Astrocyte of the hippocampus (primary cell): ENCODE measurements at places on chromosomes 5 and 9.

DNA sequence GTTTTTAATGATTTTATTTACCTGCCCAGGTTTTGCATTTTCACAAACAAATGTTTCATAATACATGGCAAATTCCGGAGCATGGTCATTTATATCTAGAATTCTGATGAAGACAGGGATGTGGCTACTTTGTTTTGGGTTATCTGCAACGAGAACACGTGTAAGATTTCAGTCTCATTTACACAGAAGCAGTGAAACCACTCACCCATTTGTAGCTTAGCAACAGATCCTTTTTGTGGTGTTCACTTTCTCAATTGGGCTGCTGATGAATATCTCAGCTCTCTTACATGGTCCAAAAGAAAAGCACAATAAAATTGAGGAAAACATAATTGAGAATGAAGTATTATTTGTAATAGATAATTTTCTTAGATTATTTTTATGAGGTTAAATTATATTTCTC is 148.6 kb downstream of the CDH9 start:
- no peak for DNase-seq

- no peak for DNase-seq
Measured at GRCh38 chr5:31759925-31760324, 121.0 kb downstream of the PDZD2 start.

DNA sequence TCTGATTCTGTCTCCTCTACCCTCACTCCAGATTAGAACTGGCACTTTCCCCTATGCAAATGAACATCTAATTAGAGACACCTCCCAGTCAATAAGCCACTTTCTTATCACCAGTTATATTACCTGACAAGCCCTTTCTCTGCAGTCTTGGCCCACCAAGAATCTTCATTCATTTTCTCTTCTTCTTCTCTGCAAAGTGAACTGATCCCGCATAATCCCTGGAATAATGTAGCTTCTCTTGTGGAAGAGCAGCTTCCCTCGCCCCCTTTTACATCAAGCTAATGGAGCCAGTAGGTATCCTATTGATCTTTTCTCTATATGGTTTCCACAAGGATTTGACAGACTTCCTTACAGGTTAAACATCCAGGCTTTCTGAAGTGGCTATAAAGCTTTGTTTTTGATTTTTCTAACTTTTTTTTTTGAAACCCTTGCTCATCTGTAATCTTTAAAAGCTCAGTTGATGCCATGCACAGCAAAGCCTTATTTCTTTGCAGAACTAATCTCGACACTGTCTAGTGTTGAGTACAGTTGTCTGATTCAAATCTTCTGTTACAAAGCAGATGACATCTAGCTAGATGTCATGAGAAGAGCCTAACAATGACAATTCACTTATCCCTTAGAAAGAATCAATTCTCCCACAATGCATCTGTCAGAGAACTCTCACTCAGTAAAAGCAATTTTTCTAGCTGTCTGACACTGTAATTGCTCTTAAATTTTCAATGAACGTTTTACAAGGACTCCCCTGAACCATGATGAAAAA is 281.4 kb downstream of the ISL1 start:
- no peak for DNase-seq

- DNase-seq, result peak; percentile 73
Measured at GRCh38 chr5:95631255-95631958, 11.5 kb downstream of the GPR150 start.

DNA sequence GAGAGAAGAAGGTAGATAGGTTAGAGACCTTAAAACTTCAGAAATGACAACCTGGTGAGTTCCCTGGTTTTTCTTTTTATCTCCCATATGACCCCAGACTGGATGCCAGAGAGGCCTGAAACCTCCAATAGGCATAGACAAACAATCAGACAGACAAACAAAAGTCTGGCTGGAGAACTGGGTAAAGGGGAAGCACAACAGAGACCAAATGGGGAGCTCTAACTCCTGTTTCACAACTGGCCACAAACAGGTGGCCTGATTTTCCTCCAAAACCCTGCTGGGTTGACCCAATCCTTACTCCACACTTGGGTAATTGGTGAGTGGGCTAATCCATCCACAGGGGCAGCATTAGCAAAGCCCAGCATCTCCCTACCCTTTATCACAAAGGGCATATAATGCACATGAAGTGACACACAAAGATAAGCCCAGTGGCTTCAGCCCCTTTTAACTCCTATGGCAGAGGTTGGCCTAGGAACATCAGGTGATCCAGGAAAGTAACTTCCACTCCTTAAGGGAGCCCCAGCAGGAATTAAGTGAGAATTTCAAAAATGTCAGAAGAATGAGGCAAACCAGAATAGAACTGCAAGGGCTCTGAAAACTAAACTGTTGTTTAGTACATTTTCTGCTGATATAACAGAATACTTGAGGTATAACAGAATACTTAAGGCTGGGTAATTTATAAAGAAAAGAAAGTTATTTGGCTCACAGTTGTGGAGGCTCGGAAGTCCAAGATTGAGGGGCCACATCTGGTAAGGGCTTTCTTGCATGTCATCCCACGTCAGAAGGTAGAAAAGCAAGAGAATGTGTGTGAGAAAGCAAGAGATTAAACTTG is 60.9 kb upstream of the ROR2 start:
- no peak for DNase-seq

DNA sequence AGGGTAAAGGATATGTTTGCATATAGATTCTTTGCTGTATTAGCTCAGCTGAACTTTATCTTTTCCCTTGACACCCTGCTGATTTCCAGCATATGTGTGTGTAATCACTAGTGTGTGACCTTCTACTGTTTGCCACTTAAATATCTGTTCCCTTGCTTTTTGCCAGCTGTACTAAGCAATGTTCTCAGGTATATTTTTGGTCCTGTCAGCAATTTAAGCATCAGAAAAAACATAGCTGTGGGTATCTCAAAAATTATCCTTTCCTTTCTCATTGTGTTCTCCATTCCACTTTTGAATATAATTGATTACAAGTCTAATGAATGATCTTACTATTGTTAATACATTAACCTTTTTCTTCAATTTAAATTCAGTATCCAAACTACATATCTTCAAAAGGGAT is 59.2 kb upstream of the CDH10 start:
- no peak for DNase-seq

DNA sequence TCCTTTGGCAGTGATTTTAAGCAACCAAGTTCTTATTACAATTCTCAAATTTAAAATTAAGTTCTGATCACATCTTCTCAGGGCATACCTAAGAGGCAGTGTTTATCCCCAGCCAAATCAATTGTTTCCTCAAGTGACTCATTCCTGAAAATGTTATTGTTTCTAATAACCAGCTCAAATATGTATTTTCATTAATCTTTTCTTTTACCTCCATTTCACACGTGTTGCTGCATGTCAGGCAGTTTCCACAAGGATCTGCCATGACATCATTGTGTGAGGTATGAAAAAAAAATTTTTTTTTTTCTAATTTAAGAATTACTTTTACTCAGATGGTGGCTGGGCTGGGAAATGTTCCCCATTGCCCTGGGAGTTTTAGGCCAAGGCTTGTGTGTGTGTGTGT is 113.0 kb upstream of the NTRK2 start:
- no peak for DNase-seq

GRCh38 chr9:38393128-38393796 is 760 bp downstream of the ALDH1B1 start:
- no peak for DNase-seq

DNA sequence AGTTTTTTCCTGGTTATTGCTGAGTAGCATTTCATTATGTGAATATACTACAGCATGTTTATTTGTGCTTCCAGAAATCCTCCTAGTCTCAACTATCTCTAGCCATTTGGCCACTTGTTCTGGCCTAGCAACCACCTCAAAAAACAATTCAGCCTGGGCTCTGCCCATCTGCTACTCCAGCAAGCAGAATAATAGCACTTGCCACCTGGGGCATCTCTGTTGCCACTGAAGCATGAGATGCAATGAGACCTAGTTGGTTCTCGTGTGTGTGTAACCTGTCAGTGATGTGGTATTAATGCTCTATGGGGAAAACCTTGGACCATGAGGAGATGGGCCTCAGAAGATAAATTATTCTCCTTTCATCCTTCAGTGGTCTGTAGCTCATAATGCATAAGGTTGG is 129.5 kb downstream of the RNF180 start:
- no peak for DNase-seq

GRCh38 chr5:139543423-139543991 is 17.6 kb upstream of the UBE2D2 start:
- DNase-seq, result peak; percentile 56

GRCh38 chr5:67476531-67476930 is 279.9 kb upstream of the CD180 start:
- DNase-seq, result no peak

GRCh38 chr5:36669015-36669651 is 62.7 kb downstream of the SLC1A3 start:
- DNase-seq, result peak; percentile 64

- DNase-seq, result no peak
Measured at GRCh38 chr5:17388717-17389116, 109.3 kb upstream of the TAF11L2 start.

DNA sequence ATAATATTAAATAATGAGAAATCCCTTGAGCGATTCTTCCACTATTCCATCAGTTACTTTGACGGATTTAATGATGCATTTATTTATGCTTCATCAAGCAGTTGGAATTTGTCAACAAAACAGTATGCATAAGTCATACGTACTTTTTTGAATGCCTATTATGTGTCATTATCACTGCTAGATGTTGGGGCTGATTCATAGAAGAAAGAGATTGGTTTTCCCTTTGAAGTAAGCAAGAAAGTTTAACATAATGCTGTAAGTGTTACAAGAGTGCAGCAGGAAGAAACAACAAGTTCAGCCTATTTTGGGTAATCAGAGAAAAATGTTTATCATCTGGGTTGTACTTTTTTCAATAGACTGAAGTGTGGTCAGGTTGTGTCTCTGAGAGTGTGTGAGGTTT is 121.2 kb upstream of the RANBP3L start:
- DNase-seq, result peak; percentile 81

- DNase-seq, result no peak
Measured at GRCh38 chr9:113368982-113369854, 7.6 kb downstream of the HDHD3 start.

- DNase-seq, result no peak
Measured at GRCh38 chr9:18237776-18238175, 236.2 kb upstream of the ADAMTSL1 start.

GRCh38 chr9:129328355-129329042 is 150.4 kb upstream of the IER5L start:
- DNase-seq, result no peak

- DNase-seq, result no peak
Measured at GRCh38 chr5:160702934-160703333, 149.1 kb downstream of the ATP10B start.
